ENCODE measurements at places on chromosomes 1 and 21.
A peak's percentile ranks its signal among the peaks of the same experiment; 100 is the strongest.

DNA sequence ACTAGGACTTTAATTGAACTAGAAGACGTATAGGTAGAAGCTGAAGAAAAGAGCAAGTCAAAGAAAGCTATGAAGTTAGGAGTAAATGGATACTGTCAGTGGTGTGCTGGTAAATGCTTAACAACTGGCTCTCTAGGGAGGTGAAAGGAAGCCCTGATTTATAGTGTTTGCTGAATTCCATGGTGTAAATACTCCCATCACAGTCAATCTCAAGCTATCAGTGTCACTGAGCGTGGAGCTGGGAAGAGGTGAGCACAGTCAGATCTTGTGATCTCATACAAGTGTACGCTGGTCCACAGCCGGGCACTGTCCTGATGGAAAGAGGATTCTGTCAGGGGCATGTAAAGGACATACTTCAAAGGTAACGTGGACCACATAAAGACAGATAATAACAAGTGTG is 28.3 kb downstream of the ELAPOR1 start:
- no peak for DNase-seq

DNA sequence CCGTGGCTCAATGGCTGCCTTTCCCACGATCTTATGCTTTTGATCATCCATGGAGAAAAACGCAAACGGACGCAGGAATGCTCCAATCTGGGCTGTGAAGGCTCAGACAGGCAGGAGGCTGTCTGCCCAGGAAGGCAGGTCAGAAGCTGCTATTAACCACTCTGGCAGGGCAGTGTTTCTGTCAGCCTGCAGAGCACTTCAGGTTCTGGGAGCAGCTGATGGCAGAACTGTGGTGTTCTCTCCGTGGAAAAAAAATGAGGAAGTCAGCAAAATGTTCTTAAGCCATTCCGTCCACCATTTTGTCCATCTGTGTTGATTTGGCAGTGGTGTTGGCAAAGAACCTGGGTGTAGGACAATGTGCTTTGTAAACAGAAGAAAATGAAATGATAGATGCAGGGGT is 91.7 kb downstream of the SIM2 start:
- no peak for DNase-seq

DNA sequence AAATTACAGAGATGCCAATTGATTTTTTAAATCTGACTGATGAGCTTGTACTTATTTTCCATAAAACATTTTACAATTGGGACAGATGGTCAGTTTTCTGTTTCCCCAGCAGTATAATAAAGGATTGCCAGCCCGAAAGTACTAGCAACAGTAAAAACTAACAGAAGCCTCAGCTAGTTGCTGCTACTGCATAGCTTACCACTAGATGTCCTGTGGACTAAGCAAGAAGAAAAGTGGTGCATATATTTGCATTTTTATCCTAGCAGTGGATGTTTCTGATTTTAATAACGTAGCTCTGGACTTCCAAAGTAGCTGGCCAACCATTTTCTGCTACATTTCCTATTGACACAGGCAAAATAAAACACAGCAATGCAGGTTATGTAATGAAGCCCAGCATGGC is 241.5 kb downstream of the BARHL2 start:
- no peak for DNase-seq

DNA sequence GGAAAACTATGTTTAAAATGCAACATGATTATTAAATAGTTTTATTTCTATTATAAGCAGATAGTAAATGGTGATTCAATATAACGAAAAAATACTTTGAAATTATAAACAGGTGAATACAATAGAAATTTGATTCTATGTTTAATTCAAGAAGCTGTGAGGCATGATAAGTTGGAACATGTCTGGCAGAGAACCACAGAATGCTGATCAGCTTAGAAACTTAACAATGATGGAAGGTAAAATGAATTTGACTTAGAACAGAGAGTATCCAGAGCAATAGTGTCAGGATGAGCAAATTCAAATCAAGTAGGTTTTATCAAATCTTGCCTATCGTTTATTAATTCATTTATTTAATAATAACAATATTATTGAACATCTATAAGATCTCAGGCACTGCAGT is 83.4 kb upstream of the ADGRL4 start:
- DNase-seq: no peak

DNA sequence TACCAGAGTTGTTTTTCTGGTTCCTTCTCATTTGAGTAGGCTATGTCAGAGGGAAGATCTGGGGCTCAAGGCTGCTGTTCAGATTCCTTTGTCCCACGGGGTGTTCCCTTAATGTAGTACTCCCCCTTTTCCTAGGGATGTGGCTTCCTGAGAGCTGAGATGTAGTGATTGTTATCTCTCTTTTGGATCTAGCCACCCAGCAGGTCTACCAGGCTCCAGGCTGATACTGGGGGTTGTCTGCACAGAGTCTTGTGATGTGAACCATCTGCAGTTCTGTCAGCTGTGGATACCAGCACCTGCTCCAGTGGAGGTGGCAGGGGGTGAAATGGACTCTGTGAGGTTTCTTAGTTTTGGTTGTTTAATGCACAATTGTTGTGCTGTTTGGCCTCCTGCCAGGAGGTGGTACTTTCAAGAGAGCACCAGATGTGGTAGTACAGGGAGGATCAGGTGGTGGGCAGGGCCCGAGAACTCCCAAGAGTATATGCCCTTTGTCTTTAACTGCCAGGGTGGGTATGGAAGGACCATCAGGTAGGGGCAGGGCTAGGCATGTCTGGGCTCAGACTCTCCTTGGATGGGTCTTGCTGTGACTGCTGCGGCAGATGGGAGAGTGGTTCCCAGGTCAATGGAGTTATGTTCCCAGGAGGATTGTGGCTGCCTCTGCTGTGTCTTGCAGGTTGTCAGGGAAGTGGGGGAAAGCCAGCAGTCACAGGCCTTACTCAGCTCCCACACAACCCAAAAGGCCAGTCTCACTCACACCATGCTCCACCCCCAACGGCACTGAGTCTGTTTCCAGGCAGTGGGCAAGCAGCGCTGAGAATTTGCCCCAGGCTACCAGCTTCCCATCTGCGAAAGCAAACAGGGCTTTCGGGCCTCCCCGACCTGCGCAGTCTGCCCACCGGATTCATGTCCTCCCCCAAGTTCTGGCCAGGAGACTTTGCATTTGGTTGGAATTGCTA is 64.2 kb downstream of the SERINC2 start:
- no peak for DNase-seq

DNA sequence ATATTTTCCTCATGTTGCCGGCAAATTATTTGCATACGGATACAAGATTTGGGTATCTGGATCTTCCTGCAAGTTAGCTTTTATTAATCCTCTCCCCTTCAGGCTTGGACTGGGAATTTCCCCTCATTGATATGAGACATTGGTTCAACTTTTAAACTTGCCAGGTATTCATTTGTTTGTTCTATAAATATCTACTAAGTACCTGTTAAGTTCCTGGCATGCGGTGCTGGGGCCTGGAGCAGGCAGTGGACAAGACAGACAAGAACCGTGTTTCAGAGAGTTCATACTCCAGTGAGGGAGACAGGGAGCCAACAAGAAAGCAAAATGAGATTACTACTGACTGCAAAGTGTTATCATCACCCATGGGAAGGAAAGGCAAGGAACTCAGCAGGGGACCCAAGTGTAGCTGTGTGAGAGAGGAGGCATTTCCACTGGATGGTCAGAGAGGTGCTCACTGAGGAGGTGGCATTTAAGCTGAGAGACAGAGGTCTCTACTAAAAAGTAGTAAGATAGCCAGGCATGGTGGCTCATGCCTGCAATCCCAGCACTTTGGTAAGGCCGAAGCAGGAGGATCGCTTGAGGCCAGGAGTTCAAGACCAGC is 39.1 kb upstream of the FHAD1 start:
- DNase-seq: no peak

GRCh38 chr1:244815600-244816099 is 19.8 kb upstream of the COX20 start:
- no peak for DNase-seq

DNA sequence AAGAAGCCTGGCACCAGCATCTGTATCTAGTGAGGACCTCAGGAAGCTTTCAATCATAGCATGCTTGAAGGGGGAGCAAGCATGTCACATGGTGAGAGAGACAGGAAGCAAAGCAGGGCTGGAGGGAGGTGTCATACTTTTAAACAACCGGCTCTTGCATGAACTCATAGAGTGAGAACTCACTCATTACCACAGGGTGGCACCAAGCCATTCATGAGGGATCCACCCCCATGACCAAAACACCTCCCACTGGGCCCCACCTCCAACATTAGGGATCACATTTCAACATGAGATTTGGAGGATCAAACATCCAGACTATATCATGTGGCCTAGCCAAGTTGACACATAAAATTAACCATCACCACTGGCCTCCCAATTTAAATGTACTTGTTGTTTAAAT is 125.1 kb upstream of the KCND3 start:
- DNase-seq: peak; percentile 9

GRCh38 chr1:242132121-242132817 is 133.4 kb upstream of the MAP1LC3C start:
- DNase-seq: no peak

GRCh38 chr1:24692351-24692980 is 49.4 kb downstream of the SRRM1 start:
- DNase-seq: no peak

DNA sequence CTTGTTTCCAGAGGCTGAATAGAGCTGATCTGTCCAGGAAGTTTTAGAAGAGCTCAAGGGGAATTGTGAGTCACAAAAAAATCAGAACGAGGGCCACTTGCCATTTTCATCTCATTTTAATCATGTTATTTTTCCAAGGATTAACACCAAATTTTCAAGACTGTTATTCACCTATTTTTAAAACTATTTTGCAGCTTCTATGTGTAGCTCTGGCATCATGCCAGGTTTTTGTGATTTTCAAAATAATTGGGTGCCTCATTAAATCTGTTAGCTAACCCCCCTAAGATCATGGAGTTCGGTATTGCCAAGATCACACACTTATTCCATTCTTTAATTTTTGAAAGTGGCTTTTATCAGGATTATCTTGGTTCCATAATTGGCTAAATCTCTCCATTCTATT is 90.9 kb downstream of the RGS7 start:
- DNase-seq: no peak

- DNase-seq: peak; percentile 29
These were observed 75.7 kb downstream of the BCAR3 start for GRCh38 chr1:93605812-93606512.

GRCh38 chr1:175221557-175222175 is 29.1 kb upstream of the KIAA0040 start:
- DNase-seq: no peak
